H1 (cell line): ENCODE measurements at places on chromosomes 13 and 19.

DNA sequence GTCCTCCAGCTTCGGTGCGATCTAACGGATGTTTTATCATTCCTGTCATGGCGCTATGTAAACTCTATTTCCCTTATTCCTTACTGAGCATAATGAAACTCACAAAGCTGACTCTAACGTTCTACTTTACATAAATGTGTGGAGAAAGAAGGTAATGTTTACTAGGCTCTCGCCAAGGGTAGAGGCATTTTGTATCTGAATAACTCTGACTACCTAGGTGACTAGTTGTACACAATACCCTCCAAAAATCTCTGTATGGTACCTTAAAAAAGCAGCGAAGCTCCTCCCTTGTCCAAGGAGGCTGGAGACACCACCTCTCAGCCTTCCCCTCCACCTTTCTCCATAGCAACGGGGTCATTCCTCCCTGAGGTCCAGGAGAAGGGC, 316 bp upstream of the ZNF530 start:
- H3K4me3 ChIP-seq: peak overlapping the region; percentile 74
- no peak for DNase-seq
- no peaks in the 10 kb centered on the region for H3K27me3 ChIP-seq
- H3K4me1 ChIP-seq: 0 out of 2 replicates have a peak, but pooled peaks cover 2% of the 10 kb centered on the region
- H3K27ac ChIP-seq: no peak overlapping the region
- H3K36me3 ChIP-seq: 0 out of 2 replicates have a peak, but pooled peaks cover under 1% of the 10 kb centered on the region

- DNase-seq: no peak
- H3K4me1 ChIP-seq: no peaks in the 10 kb centered on the region; the same call in 1 of the 2 replicates
- no peak overlapping the region for H3K27ac ChIP-seq
These were observed 385.1 kb downstream of the IRS2 start for GRCh38 chr13:109401307-109401706.

DNA sequence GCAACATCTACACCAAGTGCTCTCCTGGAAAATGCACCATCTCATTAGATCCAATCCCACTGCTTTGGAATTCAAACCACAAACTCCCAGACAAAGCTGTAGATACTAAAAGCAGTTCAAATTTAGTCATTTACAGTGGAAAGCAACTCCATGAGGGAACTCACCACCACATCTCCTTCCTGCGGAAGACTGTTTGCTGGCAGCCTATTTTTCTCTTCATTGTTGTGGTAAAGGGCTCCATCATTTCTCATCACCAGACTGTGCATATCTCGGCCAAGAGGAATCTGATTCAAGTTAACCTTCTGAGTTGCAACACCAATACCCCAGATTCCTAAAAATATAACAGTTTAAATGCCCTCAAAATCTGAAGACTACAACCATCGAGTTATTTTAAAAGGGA, 8.4 kb downstream of the SPRYD7 start:
- H3K27ac ChIP-seq: no peak overlapping the region
- no peaks in the 10 kb centered on the region for H3K36me3 ChIP-seq
- H3K4me3 ChIP-seq: no peak overlapping the region
- no peaks in the 10 kb centered on the region for H3K27me3 ChIP-seq
- H3K4me1 ChIP-seq: no peaks in the 10 kb centered on the region

GRCh38 chr19:44570984-44571684, 41.7 kb upstream of the CEACAM20 start:
- DNase-seq: peak; percentile 80
- H3K27ac ChIP-seq: no peak overlapping the region
- H3K4me1 ChIP-seq: no peaks in the 10 kb centered on the region
- no peaks in the 10 kb centered on the region for H3K27me3 ChIP-seq
- no peak overlapping the region for H3K4me3 ChIP-seq

DNA sequence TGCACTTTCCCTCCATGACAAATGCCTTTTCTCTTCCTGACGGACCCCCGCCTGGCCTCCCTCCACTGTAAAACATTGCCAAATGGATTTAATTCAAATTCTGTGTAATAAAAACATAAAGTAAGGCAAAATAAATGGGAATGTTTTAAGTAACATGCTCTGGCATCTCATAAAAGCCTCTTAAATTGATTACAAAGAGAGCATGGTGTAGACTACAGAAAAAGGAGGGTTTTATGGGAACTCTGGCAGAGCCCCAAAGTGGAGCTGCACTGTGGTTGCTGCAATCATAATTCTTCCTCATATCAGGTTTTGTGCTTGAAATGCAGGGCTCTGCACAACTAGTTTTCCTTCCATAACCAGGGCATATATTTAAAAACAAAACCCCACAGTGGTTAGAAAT, 44.3 kb upstream of the SIAH3 start:
- no peaks in the 10 kb centered on the region for H3K36me3 ChIP-seq
- H3K4me1 ChIP-seq: no peaks in the 10 kb centered on the region
- no peak for DNase-seq
- H3K27ac ChIP-seq: no peak overlapping the region

DNA sequence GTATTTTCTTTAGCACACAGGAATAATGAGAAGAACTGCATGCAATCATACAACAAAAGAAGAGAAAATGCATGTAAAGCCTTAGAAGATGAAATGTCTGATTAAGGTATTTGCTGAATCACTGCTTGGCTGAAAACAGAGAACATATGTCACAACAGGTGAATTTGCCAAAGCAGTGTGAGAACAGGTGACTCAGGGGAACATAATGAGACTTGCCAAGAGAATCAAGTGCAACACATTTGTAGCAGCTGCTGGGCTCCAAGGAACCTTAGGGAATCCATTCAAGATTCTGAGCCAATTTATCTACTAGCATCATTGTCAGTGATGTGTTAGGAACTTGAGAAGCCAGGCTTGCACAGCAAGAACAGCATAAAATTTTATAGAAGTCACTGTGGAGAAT, 273.1 kb downstream of the PCDH20 start:
- H3K27ac ChIP-seq: no peak overlapping the region
- H3K4me3 ChIP-seq: no peak overlapping the region
- H3K4me1 ChIP-seq: no peaks in the 10 kb centered on the region
- no peak for DNase-seq
- no peaks in the 10 kb centered on the region for H3K36me3 ChIP-seq

- no peak for DNase-seq
- H3K4me1 ChIP-seq: no peaks in the 10 kb centered on the region
- no peaks in the 10 kb centered on the region for H3K36me3 ChIP-seq
- peaks cover 2% of the 10 kb centered on the region; the same call in 1 of the 2 replicates for H3K27me3 ChIP-seq
- no peak overlapping the region for H3K4me3 ChIP-seq
These were observed 293.7 kb downstream of the POU4F1 start for GRCh38 chr13:78309497-78310180.

DNA sequence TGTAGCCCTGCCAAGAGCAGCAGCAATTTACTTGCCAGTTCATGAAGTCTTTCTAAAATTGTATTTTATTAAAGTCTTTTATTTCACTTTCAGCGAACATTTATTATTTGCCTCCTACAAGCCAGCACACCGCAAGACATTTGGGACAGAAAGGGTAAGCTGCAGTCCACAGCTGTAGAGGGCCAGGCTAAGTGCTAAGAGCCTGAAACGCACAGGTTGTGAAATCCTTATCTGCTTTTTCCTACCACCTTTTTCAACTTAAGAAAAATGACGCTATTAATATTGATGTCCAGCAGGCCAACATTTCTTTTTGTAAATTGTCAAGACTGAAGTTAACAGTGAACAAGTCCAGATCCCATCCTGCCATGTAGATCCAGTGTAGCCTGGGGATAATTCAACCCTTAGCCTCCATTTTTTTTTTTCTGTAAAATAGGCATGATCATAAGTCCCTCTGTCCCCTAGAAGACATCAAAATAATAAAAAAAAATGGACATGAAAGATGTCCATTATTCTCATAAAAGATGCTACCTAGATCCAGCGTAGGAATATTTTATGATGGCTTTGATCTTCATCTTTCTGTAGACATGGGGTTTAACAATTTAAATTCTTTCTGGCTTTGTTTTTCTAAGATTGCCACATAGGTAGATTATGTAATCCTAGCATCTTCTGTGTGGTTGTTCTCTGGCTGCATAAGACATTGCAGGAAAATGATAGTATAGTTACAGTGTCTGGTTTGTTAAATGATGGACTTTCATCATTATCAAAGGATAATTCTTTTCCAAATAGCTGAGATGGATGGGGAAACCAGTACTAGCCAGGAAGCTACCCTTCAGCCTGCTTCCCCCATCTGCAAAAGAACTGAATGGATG, 128.4 kb downstream of the SHISA2 start:
- H3K4me3 ChIP-seq: no peak overlapping the region
- H3K4me1 ChIP-seq: peaks cover 7% of the 10 kb centered on the region
- H3K36me3 ChIP-seq: no peaks in the 10 kb centered on the region
- DNase-seq: no peak

GRCh38 chr13:48069573-48069972, 25.3 kb downstream of the MED4 start:
- no peak overlapping the region for H3K27ac ChIP-seq
- peaks cover 88% of the 10 kb centered on the region for H3K36me3 ChIP-seq
- no peak for DNase-seq
- no peaks in the 10 kb centered on the region for H3K27me3 ChIP-seq

DNA sequence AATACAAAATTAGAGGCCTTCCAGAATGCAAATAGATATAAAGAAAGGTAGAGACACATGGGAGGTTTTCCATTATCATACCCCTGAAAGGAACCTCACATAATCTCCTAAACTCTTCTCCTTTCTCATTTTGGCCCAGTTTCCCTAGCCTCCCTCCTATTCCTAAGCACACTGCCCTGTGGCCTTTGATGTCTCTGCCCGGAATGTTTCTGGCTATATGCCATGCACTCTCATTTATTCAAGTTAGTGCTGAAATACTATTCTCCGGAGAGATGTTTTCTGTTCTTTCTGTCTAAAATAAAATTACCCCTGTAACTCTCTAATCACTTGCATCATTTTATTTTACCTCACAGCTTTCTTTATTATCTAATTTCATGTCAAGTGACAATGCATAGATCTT, 1287.7 kb downstream of the SLITRK5 start:
- H3K36me3 ChIP-seq: no peaks in the 10 kb centered on the region
- no peak for DNase-seq
- H3K27ac ChIP-seq: no peak overlapping the region
- no peak overlapping the region for H3K4me3 ChIP-seq
- H3K27me3 ChIP-seq: no peaks in the 10 kb centered on the region

DNA sequence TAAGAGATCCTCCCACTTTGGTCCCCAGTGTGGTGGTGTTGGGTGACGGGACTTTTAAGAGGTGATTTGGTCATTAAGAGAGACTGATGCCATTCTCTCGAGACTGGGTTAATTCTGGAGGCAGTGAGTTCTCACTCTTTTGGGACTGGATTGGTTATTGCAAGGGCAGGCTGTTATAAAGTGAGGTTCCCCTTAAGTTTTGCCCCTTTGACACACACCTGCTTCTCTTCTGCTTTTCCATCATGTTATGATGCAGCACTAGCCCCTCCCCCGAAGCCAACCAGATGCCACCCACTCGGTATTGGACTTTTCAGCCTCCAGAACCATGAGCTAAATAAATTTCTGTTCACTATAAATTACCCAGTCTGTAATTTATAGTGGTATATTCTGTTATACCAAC, 16.3 kb upstream of the GRAMD1A start:
- no peaks in the 10 kb centered on the region for H3K27me3 ChIP-seq
- DNase-seq: no peak
- peaks cover 7% of the 10 kb centered on the region for H3K4me1 ChIP-seq
- H3K4me3 ChIP-seq: no peak overlapping the region
- H3K27ac ChIP-seq: no peak overlapping the region
- H3K36me3 ChIP-seq: no peaks in the 10 kb centered on the region

DNA sequence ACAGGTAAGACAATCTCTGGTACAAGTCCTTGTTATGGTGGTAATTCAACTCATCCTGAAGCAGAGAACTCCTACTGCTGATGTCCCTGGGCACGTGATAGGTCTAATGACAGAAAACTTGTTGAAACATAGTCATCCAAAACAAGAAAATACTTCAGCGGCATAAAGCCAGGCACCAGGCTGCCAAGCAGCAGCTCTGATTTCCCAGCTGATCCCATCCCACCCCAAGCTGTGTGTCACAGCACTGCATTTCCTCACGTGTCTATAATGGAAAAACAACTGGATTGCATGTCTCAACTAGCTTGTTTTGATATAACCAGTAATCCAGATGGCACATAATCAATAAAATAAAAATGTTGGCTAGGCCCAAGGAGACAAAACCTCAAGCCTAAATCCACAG, 64.8 kb downstream of the MIPEP start:
- DNase-seq: no peak
- H3K36me3 ChIP-seq: peaks cover 3% of the 10 kb centered on the region; the same call in 1 of the 2 replicates
- no peak overlapping the region for H3K27ac ChIP-seq
- H3K4me3 ChIP-seq: no peak overlapping the region

- no peaks in the 10 kb centered on the region for H3K4me1 ChIP-seq
- H3K27me3 ChIP-seq: no peaks in the 10 kb centered on the region
- no peaks in the 10 kb centered on the region for H3K36me3 ChIP-seq
- no peak overlapping the region for H3K27ac ChIP-seq
- no peak overlapping the region for H3K4me3 ChIP-seq
- no peak for DNase-seq
These were observed 18.0 kb downstream of the CSNK1A1L start for GRCh38 chr13:37087486-37087885.

GRCh38 chr19:41218615-41219507, at the start of gene AXL:
AXL (plus strand) TSS chr19:41219223; CDS start chr19:41219393, 170 bp downstream.
- peak within 1 kb of the TSS; percentile 53 for H3K4me3 ChIP-seq
- H3K27ac ChIP-seq: peak within 1 kb of the TSS; percentile 56; the same call in 1 of the 2 replicates
- H3K4me1 ChIP-seq: peaks cover 12% of the 10 kb centered on the region
- no peaks in the 10 kb centered on the region for H3K36me3 ChIP-seq

DNA sequence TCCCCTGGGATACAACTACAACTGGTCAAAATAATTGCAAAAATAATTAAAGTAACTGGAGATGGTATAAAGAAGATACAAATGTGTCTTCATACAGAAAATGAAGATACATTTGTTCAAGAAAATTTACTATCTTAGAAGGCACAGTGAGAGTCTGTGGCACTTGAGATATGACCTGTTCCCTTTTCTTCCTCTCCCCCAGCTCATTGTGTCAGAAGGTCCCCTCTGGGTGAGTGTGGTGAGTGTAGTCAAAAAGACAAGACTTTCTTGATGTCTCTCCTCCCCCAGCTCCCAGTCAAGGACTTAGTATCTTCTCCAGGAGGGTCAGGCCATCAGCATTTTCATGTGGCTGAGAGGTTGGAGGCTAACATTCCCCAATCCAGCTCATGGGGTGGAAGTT, 51.7 kb downstream of the EDNRB start:
- no peak for DNase-seq
- no peaks in the 10 kb centered on the region for H3K4me1 ChIP-seq
- H3K4me3 ChIP-seq: no peak overlapping the region
- H3K27ac ChIP-seq: no peak overlapping the region
- no peaks in the 10 kb centered on the region for H3K36me3 ChIP-seq

- no peaks in the 10 kb centered on the region for H3K27me3 ChIP-seq
- no peaks in the 10 kb centered on the region for H3K4me1 ChIP-seq
- H3K27ac ChIP-seq: no peak overlapping the region
- DNase-seq: no peak
- H3K4me3 ChIP-seq: no peak overlapping the region
- H3K36me3 ChIP-seq: no peaks in the 10 kb centered on the region
These were observed 426.2 kb upstream of the KLHL1 start for GRCh38 chr13:70534466-70534865.

DNA sequence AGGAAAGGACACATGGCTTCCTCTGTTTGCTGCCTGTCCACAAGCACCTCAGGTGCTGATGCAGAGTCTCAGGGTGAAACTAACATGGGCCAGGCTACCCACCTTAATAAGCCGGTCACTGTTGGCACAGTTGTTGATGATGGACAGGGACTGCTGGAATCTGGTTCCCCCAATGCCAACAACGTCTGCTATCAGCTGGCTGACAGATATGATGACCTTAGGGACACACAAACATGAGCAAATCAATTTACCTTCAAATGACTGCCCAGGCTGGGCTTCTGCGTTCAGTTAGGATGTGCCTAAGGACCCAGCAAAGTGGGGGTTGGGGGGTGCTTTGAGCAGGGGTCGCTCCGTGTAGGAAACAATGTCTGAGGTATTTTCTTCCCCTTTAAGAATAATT, 77.1 kb upstream of the SLC15A1 start:
- no peak for DNase-seq
- no peaks in the 10 kb centered on the region; the same call in 1 of the 2 replicates for H3K27me3 ChIP-seq
- H3K4me1 ChIP-seq: peaks cover 5% of the 10 kb centered on the region; the same call in 1 of the 2 replicates
- H3K4me3 ChIP-seq: no peak overlapping the region
- H3K27ac ChIP-seq: no peak overlapping the region
